Adipocyte (in vitro differentiated cells): ENCODE measurements at places on chromosomes 1 and 21.

DNA sequence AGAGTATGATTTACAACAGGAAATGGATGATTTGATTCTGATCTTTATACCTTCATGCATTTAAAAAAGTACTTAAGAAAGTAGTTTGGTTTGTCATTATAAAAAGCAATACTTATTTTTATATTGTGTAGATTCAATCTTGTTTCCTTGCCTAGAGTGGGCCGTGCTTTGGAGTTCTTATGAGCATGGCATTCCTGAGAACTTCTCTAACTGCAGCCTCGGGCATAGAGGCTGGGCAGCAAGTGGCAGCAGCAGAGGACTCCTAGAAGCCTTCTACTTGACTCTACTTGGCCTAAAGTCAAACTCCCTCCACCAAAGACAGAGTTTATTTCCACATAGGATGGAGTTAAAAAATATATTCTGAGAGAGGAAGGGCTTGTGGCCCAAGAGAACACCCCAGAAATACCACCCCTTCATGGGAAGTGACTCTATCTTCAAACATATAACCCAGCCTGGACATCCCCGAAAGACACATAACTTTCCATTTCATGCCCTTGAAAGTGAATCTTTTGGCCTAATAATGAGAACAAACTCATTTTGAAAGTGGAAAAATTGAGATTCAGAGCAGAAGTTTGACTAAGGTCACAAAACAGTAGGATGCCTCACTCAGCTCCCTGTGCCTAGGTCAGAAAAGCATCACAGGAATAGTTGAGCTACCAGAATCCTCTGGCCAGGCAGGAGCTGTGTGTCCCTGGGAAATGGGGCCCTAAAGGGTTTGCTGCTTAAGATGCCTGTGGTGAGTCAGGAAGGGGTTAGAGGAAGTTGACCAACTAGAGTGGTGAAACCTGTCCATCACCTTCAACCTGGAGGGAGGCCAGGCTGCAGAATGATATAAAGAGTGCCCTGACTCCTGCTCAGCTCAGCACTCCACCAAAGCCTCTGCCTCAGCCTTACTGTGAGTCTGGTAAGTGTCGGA, at the start of gene IVL:
Gene IVL, plus strand, starts transcription at position 861 of the 916 bp plus-strand sequence. CDS start 1,252 bp downstream, outside the sequence.
- no peak for DNase-seq

- no peak for DNase-seq
Observed at GRCh38 chr1:34744851-34745250, 10.0 kb upstream of the GJB5 start.

DNA sequence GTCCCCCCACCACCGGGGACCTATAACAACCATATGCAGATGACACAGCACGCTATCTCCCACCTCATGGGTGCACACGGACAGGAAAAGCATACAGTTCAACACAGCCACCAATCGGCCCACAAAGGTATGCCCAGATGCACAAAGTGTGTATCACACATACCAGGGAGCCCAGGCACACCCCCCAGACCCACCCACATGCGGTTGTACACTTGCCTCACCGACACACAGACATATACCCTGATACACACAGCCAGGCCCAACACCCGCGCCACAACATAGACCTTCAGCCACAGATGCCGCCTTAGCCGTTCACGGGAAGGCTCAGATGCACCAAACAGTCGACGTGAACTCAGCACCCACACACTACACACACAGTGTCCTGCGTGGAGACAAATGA, 5.5 kb downstream of the CROCC start:
- DNase-seq: no peak

- DNase-seq: no peak
Observed at GRCh38 chr1:209536843-209537242, 46.7 kb upstream of the CAMK1G start.

- no peak for DNase-seq
Observed at GRCh38 chr1:212310383-212310782, 25.2 kb downstream of the PPP2R5A start.
